RCC 7860 (cell line): ENCODE measurements at places on chromosomes 16 and 17.
A peak's percentile ranks its signal among the peaks of the same experiment; 100 is the strongest.

DNA sequence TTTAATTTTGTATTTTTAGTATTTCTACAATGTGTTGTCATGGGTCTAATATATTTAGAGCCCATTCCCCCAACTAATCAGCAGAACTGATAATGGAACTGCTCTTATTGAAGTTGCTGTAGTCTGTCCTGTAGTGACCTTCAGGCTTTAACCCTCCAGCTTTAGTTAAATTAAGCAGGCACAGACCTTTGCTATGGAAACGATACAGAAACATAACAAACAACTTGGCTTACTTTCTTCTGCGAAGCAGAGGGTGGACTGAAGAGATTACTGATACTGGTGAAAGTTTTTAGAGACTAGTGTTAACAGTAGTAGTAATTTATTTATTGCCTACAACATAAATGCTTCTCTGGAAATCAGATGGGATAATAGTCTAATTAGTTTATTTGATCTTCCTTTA is 61.4 kb downstream of the NFATC3 start:
- no peak for DNase-seq

- no peak for DNase-seq
Observed at GRCh38 chr16:9256196-9256595, 164.8 kb downstream of the HAPSTR1 start.

GRCh38 chr17:75087558-75088453 is at the start of gene SLC16A5:
Gene SLC16A5, plus strand, starts transcription at chr17:75087954. Its CDS starts 5,683 bp downstream, at chr17:75093637.
- peak; percentile 65 for DNase-seq

- DNase-seq: peak; percentile 52
Observed at GRCh38 chr16:69796285-69797118, 34.4 kb downstream of the WWP2 start.

DNA sequence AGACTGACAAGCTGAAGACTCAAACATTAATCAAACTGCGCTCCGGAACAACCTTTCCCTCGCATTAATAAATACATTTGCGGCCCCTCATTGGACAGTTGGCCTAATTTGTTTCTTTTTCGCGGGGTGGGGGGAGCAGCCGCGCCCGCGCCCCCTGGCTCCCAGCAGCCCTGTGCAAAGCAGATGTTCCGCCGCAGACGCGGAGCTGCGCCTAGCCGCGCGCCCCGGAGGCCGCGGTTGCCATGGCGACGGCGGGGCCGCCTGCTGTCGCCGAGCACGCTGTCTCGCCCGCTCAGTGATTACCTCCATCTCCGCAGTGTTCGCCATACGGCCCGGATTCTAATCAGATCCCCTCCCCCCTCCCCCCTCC is 25.5 kb downstream of the COPZ2 start:
- no peak for DNase-seq
